ENCODE measurements at places on chromosomes 1 and 21.

GRCh38 chr1:157142201-157142600, 4.0 kb upstream of the ETV3 start:
- DNase-seq: no peak

GRCh38 chr1:150579110-150579944, at the start of gene MCL1:
TSS of gene MCL1 (minus strand) at chr1:150579610. CDS start at chr1:150579530, 80 bp downstream.
- peak; percentile 80 for DNase-seq

DNA sequence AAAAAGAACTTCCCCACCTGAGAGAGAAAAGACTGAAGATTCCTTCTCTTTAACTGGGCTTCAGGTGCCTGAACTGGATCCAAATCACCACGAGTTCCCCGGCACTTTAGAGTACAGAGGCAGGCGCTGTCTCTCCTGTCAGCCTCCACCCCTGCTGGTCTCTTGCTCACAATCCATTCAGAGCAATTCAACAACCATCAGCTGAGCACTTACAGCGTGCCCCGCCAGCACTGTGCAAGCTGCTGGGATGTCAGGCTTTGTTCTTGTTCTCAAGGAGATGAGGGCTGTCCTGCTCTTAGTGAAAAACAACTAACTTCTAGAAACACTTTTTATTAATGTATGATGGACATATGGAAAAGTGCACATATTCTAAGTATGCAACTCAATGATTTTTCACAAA, 68.7 kb upstream of the VAMP3 start:
- no peak for DNase-seq

DNA sequence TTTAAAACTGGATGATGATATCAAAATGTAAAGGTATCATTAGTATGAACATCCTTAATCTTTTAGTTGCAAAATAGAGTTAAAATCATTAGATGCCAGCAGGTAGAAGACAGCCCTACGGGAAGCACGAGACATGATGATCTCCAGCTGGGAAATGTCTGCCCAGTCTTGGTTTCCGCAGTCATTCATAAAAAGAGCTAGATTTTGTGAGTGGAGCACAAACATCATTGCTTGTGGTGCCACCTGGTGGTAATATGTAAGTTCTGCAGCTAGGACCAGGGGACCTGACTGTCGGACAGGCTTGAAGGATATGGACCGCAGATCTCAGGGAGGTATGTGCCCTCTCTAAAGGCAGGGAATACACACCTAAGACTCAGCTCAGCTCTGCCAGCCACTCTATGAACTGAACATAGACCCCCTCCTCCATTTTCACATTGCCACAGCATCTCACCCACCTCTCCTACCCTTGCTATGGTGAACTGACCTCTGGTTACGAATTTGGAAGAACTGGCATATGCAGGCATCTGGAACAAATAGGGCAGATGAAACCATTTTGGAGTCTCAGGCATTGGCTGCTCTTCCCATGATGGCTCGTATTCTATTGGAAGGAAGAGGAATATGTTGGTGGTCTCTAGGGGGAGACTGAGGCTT, 9.2 kb downstream of the FCMR start:
- no peak for DNase-seq

DNA sequence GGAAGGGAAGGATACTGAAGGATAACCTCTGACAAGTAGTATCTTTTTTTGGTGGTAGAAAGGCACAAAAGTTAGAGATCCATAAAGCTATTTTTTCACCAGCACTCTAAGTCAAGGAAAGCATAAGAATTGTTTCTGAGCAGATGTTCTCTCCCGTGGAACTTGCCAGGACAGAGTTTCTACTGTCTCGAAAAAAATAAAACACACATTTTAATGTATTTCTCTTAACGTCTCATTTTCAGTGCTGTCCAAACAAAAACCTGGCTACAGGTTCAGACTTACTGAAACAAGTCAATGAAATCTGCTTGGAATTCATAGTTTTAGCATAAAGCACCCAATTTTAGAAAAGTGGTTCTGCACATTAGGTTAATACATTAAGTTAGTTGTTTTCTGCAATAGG, 338.3 kb downstream of the LTN1 start:
- no peak for DNase-seq

- DNase-seq: no peak
Measured at GRCh38 chr1:180033390-180033789, 78.8 kb downstream of the CEP350 start.

DNA sequence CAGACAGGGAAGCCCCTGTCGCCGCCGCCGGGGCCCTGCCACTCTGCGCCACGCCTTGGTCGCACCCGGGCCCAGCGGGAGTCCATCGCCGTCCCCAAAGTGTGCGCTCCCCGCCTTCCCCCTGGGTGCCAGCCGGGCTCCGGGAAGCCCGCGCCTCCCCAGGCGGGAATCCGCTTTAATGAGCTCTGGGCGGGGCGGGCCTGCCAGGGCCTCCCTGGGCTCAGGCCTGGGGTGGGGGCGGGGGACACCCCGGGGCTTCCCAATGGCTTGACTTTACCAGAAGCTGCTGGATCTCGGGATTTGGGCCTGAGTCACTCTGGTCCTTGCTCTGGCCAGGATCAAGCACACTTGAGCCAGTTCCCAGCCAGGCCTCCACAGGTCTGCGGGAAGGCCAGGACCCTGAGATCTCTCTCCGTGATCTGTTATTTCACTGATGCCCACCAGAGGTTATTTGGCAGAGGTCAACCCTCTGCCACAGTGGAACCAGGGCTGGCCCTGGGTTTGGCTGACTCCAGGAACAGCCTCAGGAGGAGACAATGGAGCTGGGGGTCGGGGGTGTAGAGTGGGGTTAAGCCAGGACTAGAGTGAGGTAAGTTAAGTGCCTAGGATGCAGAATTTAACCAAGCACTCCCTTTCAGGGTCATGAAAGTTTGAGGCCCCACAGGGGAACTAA, 178.4 kb upstream of the EDN2 start:
- no peak for DNase-seq

- DNase-seq: no peak
Measured at GRCh38 chr21:17782051-17782450, 37.1 kb downstream of the C21orf91 start.

GRCh38 chr1:111406321-111406768, 21.2 kb downstream of the OVGP1 start:
- peak; percentile 10 for DNase-seq

DNA sequence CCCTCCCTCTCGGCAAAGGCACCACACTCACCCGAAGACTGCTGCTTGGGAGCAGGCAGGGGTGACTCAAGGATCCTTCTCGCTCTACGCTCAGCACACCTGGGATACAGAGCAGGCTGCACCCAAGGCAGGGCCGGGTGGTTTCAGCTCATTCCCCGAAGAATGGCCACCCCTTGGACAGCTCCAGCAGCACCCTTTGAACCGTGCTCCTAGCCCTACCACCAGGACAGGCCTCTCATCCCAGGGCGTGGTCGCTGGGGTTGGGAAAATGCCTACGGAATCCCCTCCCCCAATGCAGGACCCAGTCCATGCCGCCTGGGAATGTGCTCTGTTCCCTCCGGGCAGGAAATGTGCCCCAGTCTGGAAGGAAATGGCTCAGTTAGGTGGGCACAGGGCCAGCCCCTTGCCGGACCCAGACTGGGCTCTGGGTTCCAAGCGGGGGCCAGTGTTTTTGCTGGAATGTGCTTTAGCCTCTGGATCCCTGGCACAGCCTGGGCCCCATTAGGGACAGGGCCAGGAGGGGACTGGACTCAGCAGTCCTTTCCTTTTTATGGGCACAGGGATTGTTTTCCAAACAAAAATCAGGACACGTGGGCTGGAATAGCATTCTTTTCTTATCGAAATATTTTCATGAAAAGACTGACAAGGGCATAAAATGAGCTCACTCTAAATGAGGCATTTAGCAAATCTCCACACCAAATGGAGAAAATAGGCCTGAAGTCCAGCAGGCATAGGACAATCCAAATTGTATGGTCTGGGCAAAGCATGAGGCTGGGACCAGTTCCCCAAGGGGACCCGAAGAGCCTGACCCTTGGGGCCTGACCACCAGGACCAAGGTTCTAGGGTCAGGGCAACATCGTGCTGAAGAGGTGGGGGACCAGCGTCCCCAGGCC, 7.3 kb downstream of the TMEM82 start:
- DNase-seq: no peak

- DNase-seq: no peak
Measured at GRCh38 chr1:22317231-22317919, 134.3 kb upstream of the ZBTB40 start.

- no peak for DNase-seq
Measured at GRCh38 chr1:56133522-56134472, 445.6 kb downstream of the PLPP3 start.

- DNase-seq: no peak
Measured at GRCh38 chr1:38455829-38456530, 403.6 kb downstream of the RRAGC start.

DNA sequence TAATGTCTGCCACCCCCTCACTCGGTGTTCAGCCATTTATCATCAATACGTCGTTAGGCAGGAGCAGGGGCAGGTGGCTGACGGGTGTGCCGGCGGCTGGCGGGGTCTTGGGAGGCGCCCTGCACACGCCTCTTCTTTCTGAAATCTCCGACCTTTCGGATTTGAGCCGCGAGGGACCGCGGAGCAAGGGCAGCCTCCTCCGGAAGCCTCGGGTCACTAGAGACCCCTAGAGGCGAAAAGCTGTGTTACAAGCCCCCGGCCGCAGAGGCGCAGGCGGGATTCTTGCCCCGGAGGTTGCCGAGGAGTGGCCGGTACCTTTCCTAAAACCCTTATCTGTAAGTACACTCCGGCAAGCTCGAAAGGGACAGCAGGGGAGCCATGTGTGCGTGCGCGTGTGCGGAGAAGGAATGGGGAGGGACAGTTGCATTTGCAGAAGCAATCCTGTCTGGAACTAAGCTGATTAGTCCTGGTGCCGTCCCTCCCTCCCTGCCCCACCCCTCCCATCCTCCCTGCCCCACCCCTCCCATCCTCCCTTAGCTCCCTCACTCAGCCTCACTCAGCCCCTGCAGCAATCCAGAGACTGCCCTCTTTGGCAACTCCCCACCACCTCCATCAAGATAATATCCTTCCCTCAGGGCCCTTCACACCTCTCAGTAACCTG, 11.0 kb downstream of the BRINP2 start:
- DNase-seq: no peak

- DNase-seq: no peak
Measured at GRCh38 chr1:223836586-223836985, 9.2 kb downstream of the TP53BP2 start.

DNA sequence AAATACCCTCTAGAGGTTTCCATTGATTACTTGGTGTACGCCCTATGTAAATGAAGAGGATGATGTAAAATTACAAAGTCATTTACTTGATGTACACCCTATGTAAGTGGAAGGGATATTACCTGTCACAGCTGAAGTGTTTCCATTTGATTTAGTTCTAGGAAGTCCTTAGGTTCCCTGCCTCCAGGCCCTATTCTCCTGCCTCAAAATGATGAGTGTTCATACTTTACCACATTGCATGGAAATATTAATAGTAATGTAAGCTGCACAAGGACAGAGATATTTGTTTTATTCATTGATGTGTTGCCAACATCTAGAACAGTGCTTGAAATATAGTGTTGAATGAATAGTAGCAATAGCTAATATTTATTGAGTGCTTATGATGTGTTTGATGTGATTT, 9.5 kb upstream of the AK4 start:
- no peak for DNase-seq
